T-helper 1 cell (primary cell): ENCODE measurements at places on chromosomes 4 and X.

DNA sequence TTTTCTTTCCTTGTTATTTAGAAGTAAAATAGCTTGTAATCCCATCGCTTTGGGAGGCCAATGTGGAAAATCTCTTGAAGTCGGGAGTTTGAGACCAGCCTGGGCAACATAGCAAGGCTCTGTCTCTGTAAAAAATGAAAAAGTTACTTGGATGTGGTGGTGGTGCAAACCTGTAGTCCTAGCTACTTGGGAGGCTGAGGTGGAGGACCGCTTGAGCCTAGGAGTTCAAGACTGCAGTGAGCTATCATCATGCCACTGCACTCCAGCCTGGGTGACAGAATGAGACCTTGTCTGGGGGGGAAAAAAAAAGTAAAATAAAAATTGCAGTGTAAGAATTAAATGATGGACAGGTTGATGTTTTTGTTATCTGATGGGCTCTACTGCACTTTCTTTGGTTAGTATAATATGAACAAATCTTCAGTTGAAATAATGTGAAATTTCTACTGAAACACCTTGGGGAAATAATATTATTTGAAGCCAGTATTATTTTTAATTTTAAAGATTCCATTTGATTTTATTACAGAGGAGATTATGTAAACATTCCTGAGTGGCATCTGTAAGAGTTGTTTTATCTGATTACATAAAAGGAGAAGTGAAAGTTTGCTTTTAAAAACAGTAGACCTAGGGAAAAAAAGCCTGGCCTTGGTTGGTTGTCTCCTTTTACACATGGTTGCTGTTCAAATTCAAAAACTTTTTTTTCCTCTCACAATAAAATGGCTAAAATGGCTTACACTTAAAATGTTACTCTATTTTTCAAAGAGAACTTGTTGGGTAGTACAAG, 10.5 kb upstream of the NDUFC1 start:
- no peak for DNase-seq

GRCh38 chr4:70713453-70714078, 8.2 kb upstream of the RUFY3 start:
- DNase-seq: no peak

- DNase-seq: no peak
These were observed 22.5 kb downstream of the PNMA6E start for GRCh38 chrX:153378607-153379006.

- DNase-seq: no peak
These were observed at the start of gene PCDH10 for GRCh38 chr4:133148690-133149363. TSS of gene PCDH10 (plus strand) at chr4:133149294. CDS start at chr4:133150141, 847 bp downstream.
